ENCODE measurements at places on chromosomes 13 and 19. TPM values are rescaled to one million over a fixed set of nuclear protein-coding genes. Genes with fewer than 3 reads are reported as not detected.
A peak's percentile ranks its signal among the peaks of the same experiment; 100 is the strongest.

DNA sequence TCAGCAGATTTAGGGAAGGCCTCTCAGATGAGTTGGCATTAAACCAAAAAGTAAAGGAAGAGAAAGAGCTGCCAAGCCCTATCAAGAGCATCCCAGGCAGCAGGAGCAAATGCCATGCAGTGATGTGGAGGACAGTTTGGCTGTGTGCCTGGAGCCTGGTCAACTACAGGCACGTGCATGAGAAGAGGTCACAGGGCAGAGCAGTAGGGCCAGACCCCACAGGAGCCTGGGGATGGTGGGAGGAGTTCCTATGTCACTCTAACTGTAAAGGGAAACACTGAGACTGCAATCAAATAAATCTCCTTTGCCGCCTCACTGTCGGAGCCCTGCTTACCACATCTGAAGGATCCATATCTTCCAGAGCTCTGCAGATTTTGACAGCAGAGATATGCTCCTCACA is 240.5 kb downstream of the ENOX1 start:
- DNase-seq, result no peak

- H3K4me3 ChIP-seq, result peak overlapping the region; percentile 72
- H3K36me3 ChIP-seq, result no peaks in the 10 kb centered on the region
- peaks cover 6% of the 10 kb centered on the region for H3K27me3 ChIP-seq
Observed at GRCh38 chr13:112688560-112689302, 1.1 kb upstream of the ATP11A start.

DNA sequence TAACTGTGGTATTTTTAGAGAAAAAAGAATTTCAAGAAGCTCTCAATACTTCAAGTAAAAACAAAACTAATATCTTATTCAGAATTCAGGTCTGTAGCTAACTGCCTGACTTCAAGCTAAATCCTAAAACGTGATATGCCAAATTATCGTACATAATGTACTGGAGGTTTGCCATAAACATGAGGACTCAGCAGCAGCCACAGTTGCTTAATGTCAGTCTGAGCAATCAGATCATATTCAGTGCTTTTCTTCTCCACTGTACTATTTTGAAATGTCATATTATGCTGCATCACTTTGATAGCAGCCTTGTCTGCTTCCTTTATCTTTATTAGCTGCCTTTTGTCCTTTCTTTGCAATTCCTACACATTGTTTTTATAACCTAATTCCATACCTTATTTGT is 265.1 kb upstream of the EDNRB start:
- no peak overlapping the region for H3K27ac ChIP-seq
- H3K4me3 ChIP-seq, result no peak overlapping the region
- H3K36me3 ChIP-seq, result no peaks in the 10 kb centered on the region
- no peaks in the 10 kb centered on the region for H3K4me1 ChIP-seq
- no peaks in the 10 kb centered on the region for H3K27me3 ChIP-seq

DNA sequence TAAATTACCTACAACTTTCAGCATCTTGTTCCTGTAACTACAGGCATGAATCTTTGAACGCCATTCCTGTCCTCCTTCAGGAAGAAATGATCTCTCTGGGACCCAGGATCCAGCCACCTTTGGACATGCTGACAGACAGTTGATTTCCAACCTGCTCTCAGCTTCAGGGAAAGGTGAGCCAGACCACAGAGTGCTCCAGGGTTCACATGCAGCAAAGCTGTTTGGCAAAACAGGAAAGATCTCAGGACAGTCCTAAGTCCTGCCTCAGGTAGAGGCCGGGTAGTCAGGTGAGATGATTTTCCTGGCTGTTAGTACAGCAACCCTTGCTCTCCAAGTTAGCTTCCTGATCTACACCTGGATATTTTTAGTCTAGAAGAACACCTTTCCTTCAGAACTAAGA is 9.1 kb downstream of the SLC15A1 start:
- no peak for DNase-seq
- H3K27ac ChIP-seq, result no peak overlapping the region
- no peak overlapping the region for H3K4me3 ChIP-seq

- no peak for DNase-seq
- no peaks in the 10 kb centered on the region for H3K27me3 ChIP-seq
- no peak overlapping the region for H3K27ac ChIP-seq
- no peak overlapping the region for H3K4me3 ChIP-seq
- H3K36me3 ChIP-seq, result peaks cover 92% of the 10 kb centered on the region
- H3K4me1 ChIP-seq, result peaks cover 4% of the 10 kb centered on the region
Observed at GRCh38 chr19:39372941-39373340, 18.0 kb downstream of the PAF1 start.

Gene CYP2S1
- 1.9 TPM for total RNA-seq

Gene TMEM255B
- 0.75 TPM for total RNA-seq

Gene NR1H2
- total RNA-seq, result 58.2 TPM

DNA sequence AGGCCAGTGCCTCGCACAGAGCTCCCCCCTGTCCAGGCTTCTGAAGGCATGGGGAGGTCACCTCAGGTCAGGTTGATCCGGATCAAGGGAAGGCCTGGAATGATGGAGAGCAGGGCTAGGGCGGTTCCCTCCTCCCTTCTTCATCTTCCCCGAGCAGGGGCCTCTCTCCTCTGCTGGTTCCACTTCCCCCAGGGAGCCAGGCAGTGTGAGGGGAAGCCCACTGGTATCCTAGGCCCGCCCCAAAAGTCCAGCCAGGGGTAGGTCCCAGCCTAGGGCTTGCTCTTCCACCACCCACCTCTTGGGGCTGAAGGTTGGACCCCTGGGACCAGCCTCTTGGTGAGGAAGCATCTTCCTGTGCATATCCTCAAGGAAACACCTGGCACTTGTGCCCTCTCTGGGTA is 16.4 kb upstream of the PRR19 start:
- DNase-seq, result no peak
- peak overlapping the region; percentile 63 for H3K4me3 ChIP-seq
- H3K4me1 ChIP-seq, result peaks cover 39% of the 10 kb centered on the region
- H3K36me3 ChIP-seq, result peaks cover 40% of the 10 kb centered on the region
- H3K27ac ChIP-seq, result no peak overlapping the region

DNA sequence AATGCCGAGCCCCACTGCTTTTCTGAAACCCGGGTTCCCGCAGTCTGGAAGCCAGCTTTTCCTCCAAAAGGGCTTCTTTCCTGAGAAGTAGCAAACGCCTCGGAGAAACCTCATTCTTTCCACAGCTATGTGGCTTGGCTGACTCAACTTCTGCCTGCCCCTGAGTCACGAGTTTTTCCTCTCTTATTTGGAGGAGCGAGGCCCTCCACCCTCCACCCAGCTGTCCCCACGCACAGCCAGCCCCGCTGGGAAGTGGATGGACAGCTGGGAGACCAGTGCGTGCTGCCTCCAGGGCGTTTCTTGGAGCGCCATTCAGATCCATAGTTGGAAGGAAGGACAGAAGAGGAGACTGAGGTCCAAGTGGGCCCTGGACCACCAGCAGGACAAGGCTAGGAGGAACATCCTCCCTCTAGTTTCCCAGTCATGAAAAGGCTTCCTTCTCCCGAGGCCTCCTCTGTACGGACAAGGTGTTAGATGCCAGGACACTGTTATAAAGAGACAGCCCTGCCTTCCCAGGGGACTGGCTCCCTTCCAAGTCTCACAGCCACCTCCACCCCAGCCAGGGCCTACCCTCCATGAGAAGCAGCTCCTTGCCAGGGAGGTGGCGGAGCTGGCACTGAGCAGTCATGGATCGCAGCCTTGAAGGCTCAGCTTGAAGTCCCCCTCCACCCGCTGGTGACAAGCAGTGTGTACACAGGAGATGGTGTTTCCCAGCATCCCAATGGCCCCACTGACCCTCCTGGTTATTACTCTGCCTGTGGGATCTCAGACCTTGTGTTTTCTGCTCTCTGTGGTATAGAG is 2.5 kb upstream of the PLEKHF1 start:
- H3K27me3 ChIP-seq, result no peaks in the 10 kb centered on the region
- H3K27ac ChIP-seq, result peak overlapping the region; percentile 63
- DNase-seq, result peak; percentile 34

Gene S1PR2
- total RNA-seq, result 3.8 TPM

GRCh38 chr19:41895745-41896580 is 13.0 kb downstream of the ARHGEF1 start:
- no peak overlapping the region for H3K4me3 ChIP-seq
- no peak overlapping the region for H3K27ac ChIP-seq
- H3K27me3 ChIP-seq, result no peaks in the 10 kb centered on the region
- H3K36me3 ChIP-seq, result peaks cover 78% of the 10 kb centered on the region

GRCh38 chr13:101190337-101190736 is 226.0 kb downstream of the NALCN start:
- no peaks in the 10 kb centered on the region for H3K36me3 ChIP-seq
- no peak for DNase-seq
- no peak overlapping the region for H3K4me3 ChIP-seq
- no peaks in the 10 kb centered on the region for H3K4me1 ChIP-seq

DNA sequence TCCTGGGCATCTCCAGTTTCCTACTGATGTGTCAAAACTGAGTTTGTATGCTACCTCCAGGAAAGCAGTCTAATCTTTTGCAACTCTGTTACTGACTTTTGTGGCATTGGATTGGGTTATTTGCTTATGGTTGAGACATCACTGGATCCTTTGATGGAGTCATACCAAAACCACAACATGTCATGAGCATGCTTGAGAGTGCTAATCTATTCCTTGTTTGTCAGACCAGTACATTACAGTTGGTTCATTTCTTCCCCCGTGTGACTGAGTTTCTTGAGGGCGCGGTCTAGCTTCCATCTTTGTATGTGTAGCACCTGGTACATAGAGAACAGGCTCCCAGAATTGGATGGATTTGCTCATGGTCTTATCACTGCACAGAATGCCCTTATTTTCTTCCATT is 43.2 kb downstream of the SUGT1 start:
- H3K4me3 ChIP-seq, result no peak overlapping the region
- no peaks in the 10 kb centered on the region for H3K4me1 ChIP-seq
- no peaks in the 10 kb centered on the region for H3K27me3 ChIP-seq
- H3K27ac ChIP-seq, result no peak overlapping the region

GRCh38 chr19:10338940-10339339 is 484 bp downstream of the ICAM3 start:
- peaks cover 8% of the 10 kb centered on the region for H3K4me1 ChIP-seq
- no peaks in the 10 kb centered on the region for H3K36me3 ChIP-seq
- no peaks in the 10 kb centered on the region for H3K27me3 ChIP-seq
- no peak for DNase-seq
- no peak overlapping the region for H3K27ac ChIP-seq

DNA sequence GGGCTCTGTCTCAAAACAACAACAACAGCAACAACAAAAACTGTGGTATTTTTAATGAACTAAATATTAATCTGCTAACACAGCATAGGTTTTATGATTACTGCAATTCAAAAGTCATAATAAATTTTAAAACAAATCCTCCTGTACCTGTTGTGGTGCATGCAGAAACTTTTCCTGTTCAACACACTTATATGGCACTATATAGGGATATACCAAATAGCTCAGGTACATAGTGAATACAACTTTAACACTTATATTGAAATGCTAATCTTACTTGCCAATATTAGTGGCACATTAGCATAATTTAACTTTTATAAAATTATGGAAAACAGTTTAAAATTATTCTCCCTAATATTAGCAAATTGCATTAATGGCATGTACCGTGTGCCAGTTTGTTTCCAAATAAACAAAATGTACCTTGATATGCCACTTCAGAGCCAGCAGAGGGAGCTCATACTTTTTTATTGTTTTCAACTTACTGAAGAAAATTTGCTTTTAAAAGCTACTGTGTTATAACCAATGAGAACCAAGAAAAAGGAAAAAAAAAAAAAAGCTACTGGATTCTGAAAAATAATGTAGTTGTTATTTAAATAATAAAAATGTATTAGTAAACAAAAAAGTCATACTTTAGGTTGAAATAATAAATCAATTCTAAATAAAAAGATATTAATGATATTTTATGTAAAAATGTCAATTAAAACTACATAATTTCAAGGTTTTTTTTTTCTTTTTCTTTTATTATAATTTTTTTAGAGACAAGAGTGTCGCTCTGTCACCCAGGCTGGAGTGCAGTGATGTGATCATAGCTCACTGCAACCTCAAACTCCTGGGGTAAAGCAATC is 18.0 kb upstream of the RBM26 start:
- H3K4me3 ChIP-seq, result no peak overlapping the region
- no peaks in the 10 kb centered on the region for H3K36me3 ChIP-seq
- no peaks in the 10 kb centered on the region for H3K4me1 ChIP-seq
- H3K27ac ChIP-seq, result no peak overlapping the region

DNA sequence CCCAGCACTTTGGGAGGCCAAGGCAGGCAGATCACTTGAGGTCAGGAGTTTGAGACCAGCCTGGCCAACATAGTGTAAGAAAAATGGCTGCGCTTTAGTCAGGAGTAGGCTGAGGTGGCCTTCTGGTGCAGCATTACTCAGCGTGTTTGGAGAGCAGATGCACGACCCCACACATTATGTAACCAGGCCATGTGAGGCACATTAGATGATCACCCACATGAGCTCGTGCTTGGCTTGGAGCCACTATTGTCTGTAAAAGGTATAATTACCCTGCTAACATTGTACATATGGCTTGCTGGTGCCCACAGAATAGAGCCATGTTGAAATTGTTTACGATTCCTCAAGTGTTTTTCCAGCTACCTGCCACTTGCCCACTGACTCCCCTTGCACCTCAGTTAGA is 24.0 kb upstream of the SCEL start:
- DNase-seq, result no peak
- no peak overlapping the region for H3K27ac ChIP-seq
- H3K4me1 ChIP-seq, result no peaks in the 10 kb centered on the region
- no peaks in the 10 kb centered on the region for H3K36me3 ChIP-seq
- H3K4me3 ChIP-seq, result no peak overlapping the region
- no peaks in the 10 kb centered on the region for H3K27me3 ChIP-seq

Gene ZNF625
- total RNA-seq, result 0.13 TPM

DNA sequence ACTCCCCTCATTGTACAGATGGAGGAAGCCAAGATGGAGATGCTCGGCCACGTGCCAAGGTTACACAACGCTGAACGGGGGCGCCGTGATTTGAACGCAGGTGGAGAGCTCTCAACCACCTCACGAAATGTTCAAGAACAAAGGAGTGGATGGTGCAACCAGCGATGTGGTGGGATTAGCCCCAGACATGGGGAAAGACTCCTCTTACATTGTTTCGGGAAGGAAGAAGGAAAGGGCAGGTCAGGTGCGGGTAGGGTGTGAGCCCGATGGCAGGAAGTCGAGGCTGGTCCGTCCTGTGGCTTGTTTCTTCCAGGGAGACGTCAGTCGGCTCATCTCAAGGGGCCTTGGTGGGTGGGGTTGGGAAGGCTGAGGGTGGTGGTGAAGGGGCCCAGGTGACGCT is 7.1 kb upstream of the KLK14 start:
- DNase-seq, result no peak
- H3K27ac ChIP-seq, result no peak overlapping the region
- H3K27me3 ChIP-seq, result peaks cover 17% of the 10 kb centered on the region

Gene PDX1
- total RNA-seq, result not detected

DNA sequence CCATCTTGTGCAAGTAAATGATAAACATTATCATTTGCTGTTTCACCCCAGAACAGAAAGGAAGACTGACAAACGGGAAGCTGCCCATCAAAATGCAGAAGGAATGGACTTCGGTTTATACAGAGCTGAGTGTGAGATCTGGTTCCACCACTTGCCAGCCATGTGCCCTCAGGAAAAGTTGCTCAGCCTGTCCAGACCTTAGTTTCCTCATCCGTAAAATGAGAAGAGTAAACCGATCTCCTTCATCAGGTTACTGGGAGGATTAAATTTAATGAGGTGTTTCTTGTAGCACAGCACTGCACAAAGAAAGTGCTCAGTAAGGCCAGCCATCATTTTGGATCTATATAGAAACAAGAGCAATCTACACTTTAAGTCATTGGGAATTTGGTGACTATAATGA is 36.7 kb upstream of the SERP2 start:
- peaks cover 3% of the 10 kb centered on the region for H3K4me1 ChIP-seq
- H3K27ac ChIP-seq, result no peak overlapping the region
- DNase-seq, result no peak
- H3K4me3 ChIP-seq, result no peak overlapping the region
- H3K27me3 ChIP-seq, result no peaks in the 10 kb centered on the region

Gene C2CD4C
- not detected for total RNA-seq

Measured in K562 (cell line).